NCI-H1417 treated with DMSO at 0.1 percent for 48 hours (cell line): ENCODE measurements at places on chromosomes 2 and 18.

GRCh38 chr2:187118331-187119099, 269.5 kb upstream of the ZSWIM2 start:
- DNase-seq, result no peak

GRCh38 chr2:42567806-42568400, 529 bp upstream of the MTA3 start:
- DNase-seq, result no peak

DNA sequence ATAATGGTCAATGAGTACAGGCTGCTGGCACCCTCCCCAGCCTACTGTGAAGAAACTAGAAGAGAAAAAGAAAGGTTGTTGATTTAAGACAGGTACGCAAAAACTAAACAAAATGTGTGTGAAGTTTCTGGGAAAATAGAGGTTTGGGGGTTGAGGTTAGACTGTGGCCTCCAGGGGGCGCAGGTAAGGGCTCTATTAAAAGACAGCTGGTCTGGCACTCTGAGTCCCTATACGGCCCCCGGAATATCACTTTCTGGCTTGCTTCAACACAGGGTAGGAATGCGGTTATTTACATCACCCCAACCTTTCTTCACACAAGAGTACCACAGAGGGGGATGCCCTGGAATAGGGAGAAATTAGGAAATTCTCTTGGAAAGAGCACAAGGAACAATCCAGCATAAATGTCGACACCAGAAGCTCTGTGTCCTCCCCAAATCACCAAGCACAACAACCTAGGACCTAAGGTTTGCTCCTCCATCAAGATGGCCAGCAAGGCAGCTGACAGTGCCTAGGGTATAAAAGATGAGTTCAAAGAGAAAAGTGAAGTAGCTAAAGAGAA, 480.8 kb upstream of the KLHL29 start:
- DNase-seq, result no peak

DNA sequence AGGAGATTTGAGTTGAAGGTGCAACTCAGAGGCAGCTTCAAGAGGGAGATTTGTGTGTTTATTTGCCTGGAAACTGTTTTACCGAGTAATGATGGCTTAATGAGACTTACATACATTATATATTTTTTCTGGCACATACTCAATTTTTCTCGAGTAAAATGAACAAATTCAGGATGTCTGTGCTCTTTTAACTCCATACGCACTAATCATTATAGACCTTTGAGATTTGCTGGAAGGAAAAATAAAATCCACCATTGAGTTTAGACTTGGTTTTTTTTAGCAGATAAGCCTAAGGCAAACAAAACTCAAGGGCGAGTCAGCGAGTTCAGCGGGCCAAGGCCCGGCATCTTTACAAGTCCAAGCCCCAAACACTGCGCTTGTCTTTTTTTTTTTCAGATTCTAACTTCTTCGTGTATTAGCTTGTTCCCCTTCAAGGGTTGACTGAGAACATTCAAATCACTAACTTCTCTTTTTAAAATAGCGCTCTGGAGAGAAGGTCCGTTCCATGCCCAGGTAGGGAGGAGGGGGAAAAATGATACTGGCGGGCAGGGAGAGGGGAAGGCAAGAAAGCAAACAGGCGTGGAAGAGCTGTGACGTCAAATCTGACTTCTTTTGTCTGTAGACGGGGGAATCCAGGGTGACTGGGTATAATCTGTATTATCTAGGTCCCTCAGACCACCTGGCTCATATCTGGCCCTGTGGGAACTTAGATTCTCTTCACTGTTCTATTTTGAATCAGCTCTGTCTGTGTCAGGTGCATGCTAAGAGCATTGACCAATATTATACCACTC, 72.7 kb upstream of the MAP3K20 start:
- DNase-seq, result no peak

GRCh38 chr2:487186-488079, 189.8 kb downstream of the TMEM18 start:
- DNase-seq, result no peak

- no peak for DNase-seq
These were observed 35.5 kb upstream of the PTMA start for GRCh38 chr2:231672617-231673347.
